ENCODE measurements at places on chromosomes 4 and X. TPM values are rescaled to one million over a fixed set of nuclear protein-coding genes. Genes with fewer than 3 reads are reported as not detected.

GRCh38 chr4:93700571-93700970, 128.0 kb upstream of the ATOH1 start:
- no peak overlapping the region for H3K27ac ChIP-seq
- H3K4me1 ChIP-seq, result no peaks in the 10 kb centered on the region
- no peaks in the 10 kb centered on the region for H3K36me3 ChIP-seq
- DNase-seq, result no peak
- H3K27me3 ChIP-seq, result no peaks in the 10 kb centered on the region

GRCh38 chrX:39253551-39253950, 452.3 kb downstream of the MID1IP1 start:
- no peaks in the 10 kb centered on the region for H3K27me3 ChIP-seq
- no peaks in the 10 kb centered on the region for H3K36me3 ChIP-seq
- DNase-seq, result no peak
- no peak overlapping the region for H3K27ac ChIP-seq
- H3K4me1 ChIP-seq, result peaks cover 7% of the 10 kb centered on the region

DNA sequence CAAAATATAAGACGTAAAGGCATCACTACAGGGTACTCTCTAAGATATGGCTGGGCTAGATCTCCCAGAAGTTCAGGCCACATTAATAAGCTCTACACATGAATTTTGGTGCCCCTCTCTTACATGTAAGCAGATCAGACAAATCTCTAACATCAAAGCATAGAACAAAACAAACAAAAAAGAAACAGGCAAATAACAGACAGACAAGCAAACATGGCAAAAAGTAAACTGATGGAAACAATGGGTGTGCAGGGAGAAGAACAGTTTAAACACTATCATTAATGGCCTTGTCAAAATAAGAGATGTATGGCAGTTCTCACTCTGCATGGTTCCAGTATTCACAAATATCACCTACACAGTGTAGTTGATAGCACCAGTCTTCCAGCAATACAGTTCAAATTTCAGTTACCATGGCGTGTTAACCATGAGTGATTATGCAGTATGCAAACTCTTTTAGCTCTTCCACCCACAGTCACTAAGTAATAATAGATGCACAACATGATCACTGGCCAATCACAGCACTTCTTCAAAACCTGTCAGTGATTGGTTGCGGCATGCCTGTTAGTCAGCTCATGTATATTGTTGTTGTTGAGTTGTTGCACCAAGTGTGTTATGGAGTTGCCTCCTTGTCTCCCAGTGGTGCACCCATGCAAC, 110.7 kb upstream of the TLR3 start:
- no peak overlapping the region for H3K27ac ChIP-seq
- no peaks in the 10 kb centered on the region for H3K36me3 ChIP-seq
- H3K4me1 ChIP-seq, result no peaks in the 10 kb centered on the region
- no peak for DNase-seq
- H3K4me3 ChIP-seq, result no peak overlapping the region
- no peaks in the 10 kb centered on the region for H3K27me3 ChIP-seq

The MED12 gene
- 39.8 TPM for total RNA-seq

DNA sequence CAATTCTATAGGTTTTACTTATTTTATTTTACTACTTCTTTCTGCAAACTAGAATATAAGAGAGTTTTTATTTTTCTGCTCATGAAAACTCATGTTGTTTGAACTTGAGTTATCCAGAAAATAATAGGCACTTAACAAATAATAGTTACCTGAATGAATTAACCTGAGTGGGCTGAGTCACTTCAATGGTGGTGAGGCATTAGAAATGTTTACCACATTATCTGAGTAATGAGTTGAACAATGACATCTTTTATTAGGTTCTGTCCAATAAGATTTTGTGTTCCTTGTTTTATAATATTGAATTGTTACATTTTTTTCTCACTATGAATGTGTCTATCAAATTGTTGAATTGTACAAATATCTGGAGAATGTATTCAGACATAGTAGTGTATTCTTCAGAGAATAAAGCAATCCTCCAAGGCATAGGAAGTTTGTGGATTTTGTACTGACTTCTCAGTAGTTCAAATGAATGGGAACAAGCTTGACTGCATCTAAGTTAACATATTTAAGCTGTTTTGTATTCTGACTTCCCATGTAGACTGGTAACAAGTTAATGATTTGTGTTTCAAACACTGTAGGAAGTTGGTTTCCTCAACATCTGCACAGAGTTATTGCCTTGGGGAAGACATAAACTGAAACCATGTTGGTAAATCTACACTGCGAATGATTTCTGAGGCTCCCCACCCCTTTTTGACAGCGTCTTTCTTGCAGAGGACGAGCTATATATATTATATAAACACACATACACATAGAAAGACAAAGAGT, 1808.9 kb upstream of the TENM3 start:
- H3K36me3 ChIP-seq, result no peaks in the 10 kb centered on the region
- no peak overlapping the region for H3K27ac ChIP-seq
- no peaks in the 10 kb centered on the region for H3K27me3 ChIP-seq

- H3K27me3 ChIP-seq, result no peaks in the 10 kb centered on the region
- H3K27ac ChIP-seq, result no peak overlapping the region
- H3K4me1 ChIP-seq, result peaks cover 13% of the 10 kb centered on the region
- no peak for DNase-seq
Measured at GRCh38 chr4:153227469-153228075, 23.3 kb downstream of the TRIM2 start.

The COPS4 gene
- 109 TPM for total RNA-seq

DNA sequence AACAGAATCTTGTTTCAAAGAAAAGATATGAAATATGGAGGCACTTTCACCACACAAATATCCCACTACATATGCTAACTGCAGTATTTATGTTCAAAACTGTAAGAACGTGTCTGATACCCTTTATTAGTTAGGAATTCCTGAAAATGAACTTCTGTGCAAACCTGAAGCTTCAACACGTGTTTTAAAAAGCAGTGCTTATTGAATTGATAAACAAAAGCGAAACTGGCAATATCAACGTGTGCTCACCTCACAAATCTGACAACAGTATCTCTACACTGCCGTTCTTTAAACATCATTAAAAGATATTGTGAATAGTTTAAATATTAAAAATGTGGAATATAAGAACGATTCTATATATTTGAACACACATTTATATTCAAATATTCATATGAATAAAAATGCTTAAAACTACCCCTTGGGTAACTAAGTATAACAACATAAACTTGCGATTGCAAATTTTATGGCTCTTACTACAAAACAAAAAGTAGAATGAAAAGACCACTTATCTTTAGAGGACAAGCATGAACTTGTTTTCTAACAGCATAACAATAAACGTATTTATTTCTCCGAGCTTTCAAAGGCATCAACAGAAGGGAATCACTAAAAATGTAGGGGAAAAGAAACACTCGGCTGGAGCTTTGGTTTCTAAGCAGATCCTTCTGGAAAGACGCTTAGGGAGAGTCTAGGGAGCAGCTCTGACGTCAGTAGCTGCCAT, at the start of gene LRP2BP:
LRP2BP (minus strand) TSS at position 687 of the 718 bp plus-strand sequence. CDS start 17,738 bp downstream, outside the sequence.
- H3K27me3 ChIP-seq, result no peaks in the 10 kb centered on the region
- no peaks in the 10 kb centered on the region for H3K36me3 ChIP-seq
- H3K27ac ChIP-seq, result peak within 1 kb of the TSS; percentile 79
- H3K4me3 ChIP-seq, result peak within 1 kb of the TSS; percentile 76
- no peaks in the 10 kb centered on the region for H3K4me1 ChIP-seq

DNA sequence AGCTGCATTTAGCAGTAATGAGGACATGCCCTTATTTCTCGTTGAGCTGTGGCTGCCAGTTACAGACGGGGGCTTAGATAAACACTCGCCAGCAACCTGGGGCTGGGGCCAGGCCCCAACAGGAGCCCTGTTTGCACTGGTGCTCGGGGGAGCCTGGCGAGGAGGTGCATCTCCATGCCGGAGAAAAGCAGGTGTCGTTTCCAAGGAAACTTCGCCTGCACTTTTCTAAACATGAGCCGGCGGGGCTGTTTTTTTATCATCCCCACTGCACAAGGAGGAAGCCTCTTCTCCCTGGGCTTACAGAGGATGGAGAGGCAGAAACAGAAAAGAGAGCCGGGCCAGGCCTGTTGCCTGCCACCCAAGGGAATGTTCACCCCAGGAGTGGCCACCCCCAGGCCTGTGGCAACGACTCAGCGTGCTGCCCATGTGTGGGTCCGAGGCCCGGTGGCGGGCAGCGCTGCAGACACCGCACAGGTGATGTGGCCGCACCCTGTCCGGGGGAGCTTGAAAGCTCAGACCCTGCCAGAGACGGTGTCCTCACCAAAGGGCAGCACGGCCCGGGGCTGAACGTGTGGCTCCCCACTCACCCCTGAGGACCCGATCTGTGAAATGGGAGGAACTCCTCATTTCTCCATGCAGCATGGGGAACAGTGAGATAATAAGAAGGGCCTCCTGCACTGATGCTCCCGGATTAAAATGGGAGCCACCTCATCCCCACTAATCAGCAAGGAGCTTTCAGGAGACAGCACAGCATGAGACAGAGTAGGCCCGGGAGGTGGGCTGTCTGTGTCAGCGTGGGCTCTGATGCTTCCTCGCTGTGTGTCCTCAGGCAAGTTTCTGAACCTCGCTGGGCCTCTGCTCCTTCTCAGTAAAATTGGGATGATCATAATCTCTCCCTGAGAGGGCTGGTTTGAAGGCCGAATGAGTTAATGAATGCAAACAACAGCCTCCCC, 33.8 kb upstream of the ADRA2C start:
- peaks cover 2% of the 10 kb centered on the region for H3K27me3 ChIP-seq
- no peak overlapping the region for H3K4me3 ChIP-seq
- H3K27ac ChIP-seq, result no peak overlapping the region
